ENCODE measurements at places on chromosomes 13 and 19.
A peak's percentile ranks its signal among the peaks of the same experiment; 100 is the strongest.

DNA sequence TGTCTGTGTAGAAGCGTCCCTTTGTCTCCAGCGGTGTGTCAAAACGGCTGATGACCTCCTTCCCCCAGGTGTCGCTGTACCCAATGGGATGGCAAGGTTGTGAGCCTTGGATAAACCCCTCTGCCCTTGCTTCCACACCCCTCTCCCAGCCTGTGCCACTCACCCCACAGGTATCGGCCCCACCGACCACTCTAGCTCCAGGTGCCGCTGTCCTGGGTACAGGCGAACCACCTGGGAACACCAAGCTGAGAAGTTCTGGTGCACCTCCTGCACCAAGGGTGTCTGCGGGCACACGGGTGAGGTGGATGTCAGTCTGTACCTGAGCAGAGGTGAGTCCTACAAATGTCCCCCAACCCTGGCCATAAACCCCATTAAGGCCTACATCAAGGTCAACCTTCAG is 16.6 kb downstream of the MAN2B1 start:
- DNase-seq, result no peak

DNA sequence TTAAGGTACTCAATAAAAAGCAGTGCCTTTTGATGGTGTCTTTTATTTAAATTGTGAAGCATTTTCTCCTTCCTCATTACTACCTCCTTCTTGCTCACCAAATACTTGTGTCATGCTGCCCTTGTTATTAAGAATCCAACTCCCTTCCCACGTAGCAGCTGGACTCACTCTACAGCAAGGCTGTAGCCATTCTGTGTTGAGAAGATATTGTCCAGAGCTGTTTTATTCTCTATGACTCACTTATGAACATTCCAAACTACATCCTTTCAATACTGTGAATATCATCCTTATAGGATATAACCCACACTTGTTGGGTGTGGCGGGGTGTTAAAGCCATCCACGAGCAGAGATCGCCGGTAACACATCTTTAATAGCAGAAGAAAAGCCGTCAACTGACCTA is 1671.5 kb upstream of the SLC10A2 start:
- DNase-seq, result no peak

GRCh38 chr13:24127116-24127631 is 33.3 kb upstream of the SPATA13 start:
- peak; percentile 67 for DNase-seq

DNA sequence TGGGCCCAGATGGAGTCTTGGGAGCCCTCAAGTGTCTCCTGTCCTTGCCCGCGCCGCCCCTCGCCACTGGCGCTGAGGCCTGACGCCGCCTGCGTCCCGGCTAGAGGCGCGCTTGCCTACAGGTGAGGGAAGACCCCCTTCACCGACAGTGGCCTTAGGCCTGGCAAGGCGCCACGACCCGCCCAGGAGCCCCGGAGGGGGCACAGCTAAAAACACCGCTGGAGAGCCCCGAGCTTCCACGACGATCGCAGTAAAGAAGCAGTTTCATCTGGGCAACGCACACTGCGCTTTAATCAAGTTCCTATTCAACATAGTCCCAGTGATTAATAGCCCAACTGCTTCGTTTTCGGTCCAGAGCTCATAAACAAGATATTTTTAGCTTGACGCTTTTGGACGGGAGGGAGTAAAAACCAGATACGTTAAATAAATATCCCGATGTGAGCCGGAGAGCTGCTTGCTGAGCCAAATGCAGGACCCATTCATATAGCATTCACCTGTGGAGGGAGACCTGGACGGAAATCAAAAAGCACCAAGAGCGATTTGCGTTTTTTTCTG is 1.5 kb upstream of the CEBPA start:
- DNase-seq, result no peak

GRCh38 chr19:1027650-1028061 is 1.2 kb downstream of the CNN2 start:
- DNase-seq, result peak; percentile 26

DNA sequence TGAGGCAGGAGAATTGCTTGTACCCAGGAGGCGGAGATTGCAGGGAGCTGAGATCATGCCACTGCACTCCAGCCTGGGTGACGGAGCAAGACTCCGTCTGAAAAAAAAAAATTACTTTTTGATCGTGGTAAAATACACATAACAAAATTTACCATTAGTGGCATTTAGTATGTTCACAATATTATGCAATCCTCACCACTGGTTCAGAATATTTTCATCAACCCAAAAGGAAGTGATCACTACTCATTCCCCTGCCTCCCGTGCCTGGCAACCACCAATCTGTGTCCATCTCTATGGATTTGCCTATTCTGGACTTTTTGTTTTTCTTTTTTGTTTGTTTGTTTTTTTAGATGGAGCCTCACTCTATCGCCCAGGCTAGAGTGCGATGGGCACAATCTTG is 1.2 kb upstream of the PALM3 start:
- DNase-seq, result no peak

DNA sequence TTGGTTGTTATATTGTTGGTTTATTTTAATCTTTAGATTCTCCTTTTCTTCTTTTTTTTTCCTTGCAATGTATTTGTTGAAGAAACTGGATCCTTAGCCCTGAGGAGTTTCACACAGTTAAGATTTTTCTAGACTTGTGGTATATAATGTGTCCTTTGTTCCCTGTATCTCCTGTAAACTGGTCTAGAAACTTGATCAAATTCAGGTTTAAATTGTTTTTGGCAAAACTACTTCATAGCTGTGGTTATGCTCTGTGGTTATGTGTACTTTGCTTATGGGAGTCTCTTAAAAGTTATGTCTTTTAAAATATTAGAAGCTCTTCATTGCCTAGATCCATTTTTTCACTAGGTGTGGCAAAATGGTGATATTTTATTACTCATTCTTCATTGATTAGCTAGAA is 3.7 kb upstream of the MTRF1 start:
- no peak for DNase-seq

DNA sequence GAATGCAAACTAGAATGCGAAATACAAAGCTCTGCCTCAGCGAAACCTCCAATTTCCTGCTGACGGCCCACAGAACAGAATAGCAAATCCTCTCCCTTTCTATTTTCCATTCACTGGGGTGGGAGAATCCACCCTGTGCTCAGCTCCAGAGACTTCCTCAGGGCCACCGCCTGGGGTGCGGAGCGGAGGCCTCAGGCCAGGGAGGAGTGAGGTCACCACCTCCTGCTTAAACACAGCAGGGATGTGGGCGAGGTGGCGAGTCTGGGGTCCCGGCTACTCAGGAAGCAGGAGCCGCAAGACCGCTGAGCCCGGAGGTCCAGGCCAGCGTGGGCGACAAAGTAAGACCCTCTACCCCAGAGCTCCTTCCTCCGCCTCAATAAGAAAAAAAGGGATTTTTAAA is 666 bp upstream of the ZNF320 start:
- no peak for DNase-seq

DNA sequence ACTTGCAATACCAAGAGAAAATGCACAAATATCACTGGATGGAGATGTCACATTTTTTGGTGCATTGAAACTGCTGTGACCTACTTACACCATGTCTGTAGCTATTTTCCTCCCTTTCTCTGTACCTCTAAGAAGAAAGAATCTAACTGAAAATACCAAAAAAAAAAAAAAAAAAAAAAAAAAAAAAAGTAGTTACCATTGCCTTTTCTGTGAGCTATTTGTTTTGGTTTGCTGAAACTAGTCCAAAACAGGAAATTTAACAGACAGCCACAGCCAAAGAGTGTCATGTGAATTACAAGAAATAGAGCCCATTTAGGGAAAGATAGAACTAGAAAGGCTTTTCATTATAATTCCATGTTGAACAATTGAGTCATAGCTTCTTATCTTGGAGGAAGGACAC is 37.3 kb downstream of the TNFSF13B start:
- no peak for DNase-seq

GRCh38 chr13:48334534-48335127 is 31.1 kb downstream of the RB1 start:
- no peak for DNase-seq

GRCh38 chr13:79402074-79402635 is 3.9 kb downstream of the RBM26 start:
- DNase-seq, result no peak

- no peak for DNase-seq
Measured at GRCh38 chr19:53664760-53665159, 33.0 kb downstream of the DPRX start.

DNA sequence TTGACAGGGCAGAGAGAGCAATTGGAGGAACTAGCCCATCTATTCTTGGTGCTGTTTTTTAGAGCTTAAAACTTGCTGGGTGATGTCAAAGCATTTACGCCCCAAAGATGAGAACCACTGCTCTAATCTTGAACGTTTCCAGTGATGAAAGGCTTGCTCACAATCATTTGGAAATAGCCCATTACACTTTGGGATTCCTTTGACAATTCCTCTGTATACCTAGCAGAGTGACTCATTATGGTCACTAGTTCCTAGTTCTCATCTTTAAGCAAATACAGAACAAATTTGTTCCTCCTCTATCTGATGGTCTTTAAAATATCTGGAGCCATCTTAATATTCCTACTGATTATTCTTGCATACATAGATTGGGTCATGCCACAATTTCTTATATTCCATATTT is 112.3 kb downstream of the GPC6 start:
- no peak for DNase-seq

GRCh38 chr19:54478677-54479266 is 5.7 kb upstream of the CDC42EP5 start:
- DNase-seq, result peak; percentile 49

DNA sequence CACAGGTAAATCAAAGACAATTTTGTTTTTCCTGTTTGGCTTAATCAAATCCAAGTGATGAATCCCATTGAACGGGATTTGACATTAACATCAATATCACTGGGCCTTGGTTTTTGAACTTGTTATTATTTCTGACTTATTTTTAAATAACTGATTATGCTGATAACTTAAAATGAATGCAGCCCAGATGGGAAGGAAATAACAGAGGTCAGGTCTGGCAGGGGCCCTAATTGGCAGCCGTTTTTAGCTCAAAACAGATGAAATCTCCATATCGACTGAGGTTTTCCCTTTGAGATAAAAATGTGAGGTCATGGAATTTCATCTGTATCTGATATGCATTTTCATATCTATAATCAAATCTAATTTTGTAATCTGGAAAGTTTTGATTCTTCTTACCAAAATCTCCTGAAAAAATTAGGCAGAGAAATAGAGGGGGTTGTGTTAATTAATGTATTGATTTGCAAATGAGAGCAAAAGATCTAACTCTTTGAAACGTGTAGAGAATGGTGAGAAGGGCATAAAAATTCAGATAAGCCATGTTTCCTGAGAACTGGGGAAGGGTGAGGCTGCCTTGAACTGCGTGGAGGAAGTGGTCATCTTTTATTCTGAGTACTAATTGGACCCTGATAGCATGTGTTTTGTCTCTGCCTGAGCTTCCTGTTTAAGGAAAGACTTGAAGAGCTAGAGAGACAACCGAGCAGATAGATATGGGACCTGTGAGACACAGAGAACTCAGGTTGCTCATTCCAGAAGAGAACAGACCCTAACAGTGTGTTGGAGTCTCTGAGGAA is 98.2 kb upstream of the C1QTNF9B start:
- no peak for DNase-seq

- no peak for DNase-seq
Measured at GRCh38 chr19:39169143-39169810, 27.5 kb upstream of the NCCRP1 start.

GRCh38 chr19:41206926-41207750 is 11.9 kb upstream of the AXL start:
- no peak for DNase-seq

DNA sequence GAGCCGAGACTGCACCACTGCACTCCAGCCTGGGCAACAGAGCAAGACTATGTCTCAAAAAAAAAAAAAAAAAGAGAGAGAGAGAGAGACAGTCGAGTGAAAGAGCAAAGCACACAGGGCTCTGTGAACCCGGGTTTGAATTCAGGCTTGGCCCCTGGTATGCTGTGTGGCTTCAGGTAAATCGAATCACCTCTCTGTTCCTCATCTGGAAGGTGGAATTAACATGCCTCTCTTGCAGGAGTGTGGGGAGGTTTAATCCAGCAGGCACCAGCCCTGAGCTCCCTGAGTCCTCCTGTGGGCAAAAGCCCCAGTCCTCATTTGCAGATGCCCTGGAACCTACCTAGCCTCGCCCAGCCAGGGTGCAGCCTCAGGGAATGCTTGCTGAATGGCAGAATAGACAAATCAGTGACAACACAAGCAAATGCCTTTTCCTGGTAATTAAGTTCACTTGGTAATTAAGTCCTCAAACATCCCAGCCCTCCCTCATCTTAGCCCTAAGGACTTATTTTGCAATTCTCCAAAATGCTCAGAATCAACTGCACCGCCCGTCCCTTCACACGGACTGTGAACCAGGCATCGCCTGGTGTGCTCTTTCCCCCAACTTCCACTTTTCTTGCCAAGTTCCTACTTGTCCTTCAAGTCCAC is 4.6 kb upstream of the ZNRF4 start:
- DNase-seq, result no peak

GRCh38 chr13:100434010-100434763 is 154.4 kb downstream of the GGACT start:
- DNase-seq, result peak; percentile 4

GRCh38 chr13:85099245-85099644 is 700.0 kb downstream of the SLITRK6 start:
- no peak for DNase-seq

GRCh38 chr13:46315491-46316075 is 71.5 kb downstream of the RUBCNL start:
- peak; percentile 19 for DNase-seq

GRCh38 chr13:43961909-43962308 is 82.2 kb downstream of the LACC1 start:
- DNase-seq, result no peak

- DNase-seq, result no peak
Measured at GRCh38 chr13:36981156-36981743, 17.9 kb downstream of the ALG5 start.

GRCh38 chr13:113273851-113274590 is 23.0 kb upstream of the LAMP1 start:
- DNase-seq, result no peak

GRCh38 chr19:4474514-4475022 is 2.5 kb downstream of the HDGFL2 start:
- DNase-seq, result peak; percentile 56

GRCh38 chr13:25490236-25490635 is 118.5 kb downstream of the ATP8A2 start:
- DNase-seq, result no peak

GRCh38 chr13:46736541-46737310 is 60.2 kb downstream of the ESD start:
- DNase-seq, result no peak

DNA sequence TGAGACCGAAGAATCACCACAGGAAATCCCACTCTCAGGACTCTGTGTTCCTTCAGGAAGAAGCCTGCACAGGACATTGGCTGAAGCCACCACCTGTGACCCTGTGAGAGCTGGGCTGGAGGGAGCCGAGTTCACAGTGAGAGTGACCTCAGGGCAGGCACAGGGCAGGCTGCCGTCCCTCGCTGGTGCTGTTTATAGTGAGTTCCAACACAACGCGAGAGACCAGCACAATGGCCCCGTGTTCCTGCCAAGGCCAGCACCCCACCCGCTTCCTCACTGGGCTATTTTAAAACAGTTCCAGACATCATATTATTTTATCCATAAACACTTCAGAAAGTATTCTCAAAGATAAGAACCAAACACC is 18.4 kb upstream of the GAS6 start:
- no peak for DNase-seq

- no peak for DNase-seq
Measured at GRCh38 chr19:9850235-9850959, 15.3 kb downstream of the PIN1 start.

Measured in activated CD8-positive, alpha-beta T cell treated with anti-CD3 and anti-CD28 coated beads for 36 hours (primary cell).